ENCODE measurements at places on chromosomes 7 and 10.

GRCh38 chr7:49976238-49976637 lies 116.8 kb downstream of the ZPBP start:
- no peak for DNase-seq

DNA sequence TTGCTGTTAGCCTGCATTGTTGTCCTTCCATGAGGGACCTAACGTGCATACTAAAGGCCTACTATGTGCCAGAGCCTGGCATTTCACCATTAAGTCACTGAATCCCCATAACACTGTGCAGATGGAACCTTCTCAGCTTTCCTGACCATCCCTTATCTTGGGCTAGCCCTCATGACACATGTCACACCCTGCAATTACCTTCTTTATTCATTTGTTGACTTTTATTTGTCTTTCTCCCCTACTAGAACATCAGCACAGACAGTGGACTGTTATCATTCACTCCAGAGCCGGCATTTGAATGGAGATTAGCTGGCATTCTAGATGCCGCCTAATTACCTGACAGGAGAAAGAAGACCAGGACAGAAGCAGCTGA lies 471.1 kb upstream of the GALNT17 start:
- DNase-seq = no peak

GRCh38 chr7:121097577-121097976 lies 109.1 kb downstream of the CPED1 start:
- no peak for DNase-seq

GRCh38 chr10:19654576-19654975 lies 161.7 kb upstream of the PLXDC2 start:
- no peak for DNase-seq

DNA sequence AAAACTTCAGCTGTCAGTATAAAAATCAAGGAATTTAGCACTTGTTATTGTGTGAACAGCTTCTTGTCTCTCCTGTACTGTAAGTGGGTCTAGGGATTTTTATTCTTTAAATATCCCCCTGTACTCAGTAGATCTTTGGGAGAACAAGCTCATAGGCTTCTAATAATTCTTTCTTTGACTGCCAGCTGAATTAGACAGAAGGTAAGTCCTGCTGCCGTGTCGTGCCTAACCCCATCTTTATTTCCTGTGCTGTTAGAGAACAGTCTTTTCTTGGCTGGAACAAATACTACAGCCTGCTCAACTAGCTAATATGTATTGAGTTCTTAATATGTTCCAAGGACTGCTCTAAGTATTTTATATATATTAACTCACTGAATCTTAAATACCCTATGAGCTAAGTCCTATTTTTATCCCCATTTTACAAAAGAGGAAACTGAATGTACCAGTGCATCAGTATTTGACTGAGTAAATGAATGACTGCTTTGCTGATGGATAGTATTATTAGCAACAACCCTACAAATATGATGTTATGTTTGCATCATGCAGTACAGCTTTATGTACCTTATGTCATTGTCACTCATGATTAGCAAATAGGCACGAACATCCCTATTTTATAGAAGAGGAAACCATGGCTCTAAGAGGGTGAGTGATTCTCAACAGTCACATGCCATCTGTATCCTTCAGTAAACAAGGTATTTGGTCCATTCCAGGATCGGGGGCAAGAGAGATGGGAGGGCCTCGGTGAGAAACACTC lies 5.5 kb upstream of the DUSP5 start:
- DNase-seq = no peak

GRCh38 chr10:62772186-62772974 lies 32.1 kb upstream of the ADO start:
- DNase-seq = no peak

GRCh38 chr10:14084875-14085274 lies 245.8 kb downstream of the FRMD4A start:
- no peak for DNase-seq

- DNase-seq = no peak
Observed at GRCh38 chr7:118969370-118969769, 744.9 kb downstream of the ANKRD7 start.

All from stimulated activated CD4-positive, alpha-beta T cell treated with anti-CD3 and anti-CD28 coated beads, Interleukin-15, amount 100 ng/mL, for 48 hours (primary cell).